ENCODE measurements at places on chromosomes 16 and 17.

DNA sequence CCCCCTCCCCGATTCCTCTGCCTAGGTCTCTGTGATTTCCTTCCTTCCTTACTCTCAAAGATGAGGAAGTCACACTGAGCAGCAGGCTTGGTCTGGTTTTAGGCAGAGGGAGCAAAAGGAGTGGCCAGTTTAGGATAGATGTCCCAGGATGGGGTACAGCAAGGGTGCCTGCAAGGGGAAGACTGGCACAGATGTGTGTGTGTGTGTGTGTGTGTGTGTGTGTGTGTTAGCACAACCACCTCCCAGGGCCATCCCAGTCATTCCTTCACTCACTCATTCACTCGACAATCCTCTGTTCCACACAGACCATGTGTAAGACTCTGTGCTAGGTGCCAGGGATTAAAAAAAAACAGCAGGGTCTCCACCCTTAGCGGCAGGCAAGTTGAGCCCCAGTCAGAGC, 35.9 kb downstream of the TMEM132E start:
- DNase-seq, result no peak

- peak; percentile 79 for DNase-seq
Measured at GRCh38 chr16:66315210-66315825, 51.2 kb upstream of the CDH5 start.

GRCh38 chr17:65556014-65556909, 5.2 kb downstream of the AXIN2 start:
- DNase-seq, result peak; percentile 79

DNA sequence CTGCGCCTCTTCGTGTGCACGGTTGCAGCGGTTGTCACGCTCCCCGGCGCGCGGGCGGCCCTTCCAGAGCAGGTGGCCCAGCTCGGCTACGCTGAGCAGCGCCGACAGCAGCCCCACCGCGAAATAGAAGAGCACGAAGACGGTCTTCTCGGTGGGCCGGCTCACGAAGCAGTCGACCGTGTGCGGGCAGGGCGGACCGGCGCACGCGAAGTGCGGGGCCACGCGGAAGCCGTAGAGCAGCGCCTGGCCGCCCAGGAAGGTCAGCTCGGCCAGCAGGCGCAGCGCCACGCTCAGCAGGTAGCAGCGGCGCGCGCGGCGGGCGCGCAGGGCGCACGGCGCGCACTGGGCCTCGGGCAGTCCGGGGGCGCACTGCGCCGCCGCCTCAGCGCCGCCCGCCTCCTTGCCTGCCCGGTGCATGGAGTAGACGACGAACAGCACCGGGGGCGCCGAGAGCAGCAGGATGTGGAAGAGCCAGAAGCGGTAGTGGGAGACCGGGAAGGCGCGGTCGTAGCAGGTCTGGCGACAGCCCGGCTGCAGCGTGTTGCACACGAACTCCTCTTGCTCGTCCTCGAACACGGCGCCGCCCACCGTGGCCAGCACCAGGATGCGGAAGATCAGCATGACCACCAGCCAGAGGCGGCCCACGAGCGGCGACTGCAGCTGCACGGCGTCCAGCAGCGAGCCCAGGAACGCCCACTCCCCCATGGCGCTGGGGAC, 1.3 kb downstream of the GJD3 start:
- no peak for DNase-seq

Data from HEK293T (cell line).